ENCODE measurements at places on chromosomes 13 and 19. TPM values are rescaled to one million over a fixed set of nuclear protein-coding genes. Genes with fewer than 3 reads are reported as not detected.

Gene SPACA4
- not detected for total RNA-seq

Gene TMPRSS9
- under 0.01 TPM for total RNA-seq

Gene TRIP10
- 46.0 TPM for total RNA-seq

Gene SOX21
- total RNA-seq: not detected
